ENCODE measurements at places on chromosomes 7 and 10.

- no peak for DNase-seq
Measured at GRCh38 chr10:54284526-54285193, 516.4 kb downstream of the PCDH15 start.

- DNase-seq = no peak
Measured at GRCh38 chr7:70237831-70238575, 639.7 kb downstream of the AUTS2 start.

- DNase-seq = no peak
Measured at GRCh38 chr10:61760943-61761824, 98.5 kb downstream of the CABCOCO1 start.

DNA sequence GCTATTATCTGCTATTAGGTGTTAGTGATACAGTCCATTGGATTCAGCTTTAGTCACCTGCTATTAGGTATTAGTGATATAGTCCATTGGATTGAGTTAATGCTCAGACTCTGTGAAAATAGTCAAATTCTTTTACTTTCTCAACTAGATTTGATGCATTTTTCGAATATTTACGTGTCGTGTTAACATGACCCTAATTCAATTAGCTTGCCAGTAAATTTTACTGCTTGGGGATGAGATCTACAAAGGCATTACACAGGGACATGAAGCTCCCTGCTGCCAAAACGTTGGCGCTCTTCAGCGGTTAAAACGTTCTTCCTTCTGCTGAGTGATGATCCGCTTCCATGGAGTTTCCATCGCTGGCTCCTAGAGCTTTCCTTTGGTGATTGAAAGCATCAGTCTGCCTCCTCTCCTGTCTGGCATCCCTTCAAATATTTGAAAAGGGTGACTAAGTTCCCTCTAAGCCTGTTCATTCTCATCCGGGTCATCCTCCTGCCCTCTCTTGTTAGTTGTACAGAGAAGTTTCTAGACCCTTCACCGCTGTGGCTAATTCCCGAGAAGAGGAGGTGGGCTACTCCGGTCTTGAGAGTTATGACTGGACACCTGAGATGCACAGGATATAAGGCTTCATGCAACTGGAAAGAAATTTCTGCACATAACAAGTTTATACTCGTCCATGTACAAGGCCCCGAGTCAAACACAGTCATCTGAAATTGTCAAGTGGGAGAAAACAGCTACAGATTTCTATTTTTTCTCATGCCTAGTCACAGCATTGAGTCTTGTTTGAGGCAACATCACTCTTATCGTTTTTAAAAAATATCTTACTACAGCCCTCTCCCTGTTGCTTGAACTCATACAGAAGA is 254.0 kb downstream of the KLF6 start:
- no peak for DNase-seq

GRCh38 chr10:52652431-52653262 is 119.9 kb downstream of the MBL2 start:
- no peak for DNase-seq

DNA sequence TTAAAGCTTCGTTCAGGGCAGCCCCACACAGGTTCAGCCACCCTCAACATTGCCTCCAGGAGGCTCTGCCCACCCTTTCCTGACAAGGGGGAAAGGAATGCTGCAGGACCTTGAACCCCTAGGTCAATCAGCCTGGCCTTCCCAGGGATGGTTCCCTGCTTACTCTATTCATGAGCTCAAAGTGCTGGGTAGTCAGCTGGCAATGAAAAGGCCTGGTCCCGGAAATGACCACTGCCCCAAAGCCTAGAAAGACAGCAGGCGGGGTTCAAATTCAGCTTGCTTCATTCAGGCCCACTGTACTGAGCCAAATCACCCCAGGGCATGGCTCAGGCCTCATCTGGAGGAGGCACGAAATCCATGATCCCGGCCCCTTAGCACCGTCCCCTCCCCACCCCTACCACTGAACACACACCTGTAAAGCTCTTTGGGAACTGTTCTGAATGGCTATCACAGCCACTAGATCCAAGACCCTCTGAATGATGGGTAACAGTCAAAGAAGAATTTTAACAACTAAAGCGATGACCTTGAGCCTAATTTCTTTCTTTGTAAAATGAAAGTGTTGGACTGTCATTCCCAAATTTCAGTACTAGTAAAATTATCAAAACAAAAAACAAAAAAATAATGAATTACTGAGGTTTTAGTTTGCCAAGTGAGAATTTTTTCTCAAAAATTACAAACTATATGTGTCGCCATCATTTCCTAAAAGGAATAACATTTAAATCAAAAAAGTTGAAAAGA is 1.0 kb downstream of the URGCP start:
- no peak for DNase-seq

DNA sequence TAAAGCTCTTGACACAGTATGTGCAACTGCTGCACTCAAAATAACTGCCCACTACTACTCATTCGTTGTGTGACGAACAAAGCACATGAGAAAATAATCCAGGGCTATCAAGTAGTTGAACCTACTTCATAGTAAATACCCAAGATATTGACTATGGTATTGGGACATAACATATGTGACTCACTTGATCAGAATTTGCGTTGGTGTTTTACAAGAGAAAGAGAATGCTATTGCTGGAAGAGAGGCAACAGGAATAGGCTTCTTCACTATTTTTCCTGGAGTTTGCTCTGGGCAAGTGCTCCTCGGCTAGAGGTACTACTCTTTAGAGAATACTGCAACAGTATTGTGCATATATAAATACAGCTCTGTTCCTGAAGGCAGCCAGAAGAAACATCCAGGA is 2.5 kb downstream of the DGKB start:
- no peak for DNase-seq

GRCh38 chr7:4143511-4144171 is 538.5 kb upstream of the FOXK1 start:
- no peak for DNase-seq

GRCh38 chr10:3750006-3750816 is 34.8 kb downstream of the KLF6 start:
- DNase-seq = no peak

- no peak for DNase-seq
Measured at GRCh38 chr7:155922067-155922816, 110.0 kb upstream of the SHH start.

GRCh38 chr7:24052572-24053260 is 231.3 kb upstream of the NPY start:
- no peak for DNase-seq

DNA sequence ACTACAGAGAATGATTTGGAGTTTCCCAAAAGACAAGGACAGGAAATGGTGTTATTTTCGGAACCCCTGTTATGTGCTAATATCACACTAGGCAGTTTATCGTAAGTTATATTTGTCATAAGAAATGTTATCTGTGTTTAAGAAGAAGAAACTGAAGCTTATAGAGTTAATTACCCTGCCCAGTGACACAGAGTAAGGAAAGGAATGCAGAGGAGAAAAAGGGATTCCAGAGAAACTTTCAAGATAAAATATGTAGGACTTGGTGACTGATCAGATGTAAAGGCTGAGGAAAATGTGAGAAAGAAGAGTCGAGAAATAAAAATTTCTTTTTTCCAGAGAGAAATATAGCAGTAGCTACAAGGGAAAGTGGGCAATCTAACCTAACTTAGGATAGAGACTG is 63.5 kb upstream of the ZNF746 start:
- no peak for DNase-seq

DNA sequence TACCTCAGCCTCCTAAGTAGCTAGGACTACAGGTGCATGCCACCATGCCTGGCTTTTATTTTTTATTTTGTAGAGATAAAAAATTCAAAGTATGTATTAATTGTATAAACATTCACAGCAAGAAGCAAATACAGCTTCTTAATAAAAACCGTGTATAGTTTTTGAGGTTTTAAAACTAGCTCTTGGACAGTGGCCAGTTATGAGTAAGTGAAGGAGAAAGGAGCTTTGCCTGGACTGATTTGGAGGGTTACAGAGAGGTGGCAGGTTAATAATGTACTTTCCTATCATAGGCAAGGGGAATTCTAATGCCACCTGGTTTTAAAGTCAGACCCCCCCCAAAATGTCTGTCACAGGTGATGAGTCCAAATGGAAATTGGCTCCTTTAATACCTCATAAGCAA is 43.4 kb downstream of the ZNRF2 start:
- DNase-seq = no peak

DNA sequence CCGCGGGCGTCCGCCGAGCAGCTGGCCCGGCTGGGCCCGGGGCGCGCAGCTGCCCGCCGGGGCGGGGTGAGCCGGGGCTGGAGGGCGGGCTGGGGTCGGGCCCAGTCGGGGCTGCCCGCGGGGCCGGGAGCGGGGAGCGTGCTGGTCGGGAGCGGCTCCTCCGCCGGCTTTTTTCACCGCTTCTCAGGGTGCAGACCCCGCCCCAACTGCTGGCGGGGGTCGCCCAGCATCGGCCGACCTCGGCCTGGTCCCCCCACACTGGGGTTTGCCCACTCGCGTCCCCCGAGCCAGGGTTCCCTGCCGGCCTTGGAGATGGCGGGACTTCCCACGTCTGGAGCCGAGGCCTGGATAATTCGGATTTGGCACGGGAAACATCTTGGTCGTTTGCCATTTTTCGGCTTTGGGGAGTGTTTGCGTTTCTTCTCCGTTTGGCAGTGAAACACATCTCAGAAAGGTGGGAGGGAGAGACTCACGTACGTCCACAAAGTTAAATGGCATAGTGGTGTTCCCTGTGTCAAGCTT is 432 bp downstream of the TMEM248 start:
- no peak for DNase-seq
